Caco-2 (cell line): ENCODE measurements at places on chromosomes 1 and 21.

DNA sequence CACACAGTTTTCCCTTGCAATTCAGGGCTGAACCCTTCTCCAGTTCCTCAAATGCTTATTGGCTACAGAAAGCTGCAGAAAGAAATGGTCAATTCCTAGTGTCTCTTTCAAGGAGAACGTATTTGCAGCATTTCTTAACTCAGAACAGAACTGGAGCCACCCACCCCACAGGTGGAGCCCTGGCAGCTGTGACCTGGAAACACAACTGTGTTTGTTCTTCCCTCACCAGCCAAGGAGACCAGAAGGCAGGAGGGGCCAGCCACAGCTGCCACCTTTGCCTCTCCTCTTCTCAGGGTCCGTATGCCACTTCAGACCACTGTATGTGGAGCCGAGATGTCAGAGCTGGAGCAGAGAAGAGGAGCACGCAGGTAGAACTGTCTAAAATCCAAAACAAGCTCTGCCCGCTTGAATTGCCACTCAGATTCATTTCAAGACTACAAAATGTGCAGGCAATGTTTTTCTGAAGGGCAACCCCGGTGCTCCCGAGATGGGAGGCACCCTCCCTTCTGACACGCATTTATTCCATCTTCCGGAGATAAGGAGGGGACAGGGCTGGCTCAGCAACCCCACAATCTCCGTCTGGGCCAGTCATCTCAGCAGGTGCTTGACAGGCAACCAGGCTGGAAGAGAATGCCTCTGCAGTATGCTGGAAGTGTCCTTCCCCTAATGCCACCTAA lies 16.7 kb downstream of the CD247 start:
- no peak for DNase-seq

GRCh38 chr1:230335861-230336522 lies 90.1 kb downstream of the PGBD5 start:
- DNase-seq, result no peak

DNA sequence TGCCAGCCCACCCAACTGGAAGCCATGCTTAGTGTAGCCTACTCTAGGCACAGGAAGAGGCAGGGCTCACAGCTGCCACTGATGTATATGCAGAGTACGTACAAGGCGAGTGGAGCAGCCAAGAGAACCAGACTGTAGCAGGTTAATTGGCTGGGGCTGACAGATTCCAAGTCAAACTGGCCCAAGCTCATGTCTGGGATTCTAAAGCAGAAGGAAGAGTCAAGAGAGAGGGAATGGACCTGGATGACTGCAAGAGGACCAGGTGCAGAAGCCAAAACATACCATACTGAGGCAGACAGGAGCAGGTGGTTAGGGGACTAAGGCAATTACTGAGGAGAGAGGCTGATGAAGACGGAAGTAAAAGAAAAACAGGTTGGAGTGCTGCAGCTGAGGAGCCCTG lies 51.3 kb upstream of the LRRN2 start:
- DNase-seq, result no peak

DNA sequence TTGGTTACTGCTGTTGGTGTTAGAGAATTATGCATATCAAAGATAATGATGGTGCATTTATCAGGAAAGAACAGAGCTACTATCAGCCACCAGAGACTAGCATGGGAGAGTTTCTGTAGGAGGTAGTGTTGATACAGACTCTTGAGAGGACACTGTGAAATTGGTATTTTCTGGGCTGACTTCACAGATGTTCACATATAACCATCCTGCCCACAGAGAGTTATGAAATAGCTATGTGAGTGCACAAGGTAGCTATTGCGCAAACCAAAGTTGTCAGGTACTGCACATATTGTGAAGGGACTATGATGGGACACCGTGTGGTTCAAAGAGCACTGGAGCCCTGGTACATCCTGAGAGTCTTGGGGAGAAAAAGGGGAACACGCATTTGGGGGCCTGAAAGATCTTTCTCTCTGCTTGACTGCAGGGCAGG lies 1.4 kb upstream of the TLCD4 start:
- DNase-seq, result no peak

DNA sequence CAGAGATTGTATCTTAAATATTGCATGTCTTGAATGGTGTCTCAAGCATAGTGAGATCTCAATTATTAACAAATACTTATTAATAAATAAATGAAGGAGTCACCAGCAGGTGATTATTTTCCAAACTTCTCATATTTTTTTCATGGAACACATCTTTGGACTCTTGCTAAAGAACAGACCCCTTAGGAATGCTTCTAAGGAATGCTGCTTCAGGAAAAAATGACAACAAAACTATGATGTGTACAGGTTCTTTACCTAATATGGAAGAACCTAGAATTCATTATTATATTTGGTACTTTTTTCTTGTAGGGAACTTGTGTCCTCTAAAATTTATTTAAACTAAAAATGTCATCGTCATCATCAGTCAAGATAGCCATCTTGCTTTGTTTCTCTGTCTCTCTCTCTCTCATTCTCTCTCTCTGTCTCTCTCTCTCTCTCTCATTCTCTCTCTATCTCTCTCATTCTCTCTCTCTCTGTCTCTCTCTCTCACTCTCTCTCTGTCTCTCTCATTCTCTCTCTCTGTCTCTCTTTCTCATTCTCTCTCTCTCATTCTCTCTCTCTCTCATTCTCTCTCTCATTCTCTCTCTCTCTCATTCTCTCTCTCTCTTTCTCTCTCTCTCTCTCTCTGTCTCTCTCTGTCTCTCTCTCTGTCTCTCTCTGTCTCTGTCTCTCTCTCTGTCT lies 63.0 kb upstream of the ETS2 start:
- no peak for DNase-seq

GRCh38 chr1:157833145-157833544 lies 8.5 kb downstream of the CD5L start:
- no peak for DNase-seq

GRCh38 chr1:87652176-87652575 lies 323.5 kb downstream of the LMO4 start:
- no peak for DNase-seq
